ENCODE measurements at places on chromosomes 6 and 20.

DNA sequence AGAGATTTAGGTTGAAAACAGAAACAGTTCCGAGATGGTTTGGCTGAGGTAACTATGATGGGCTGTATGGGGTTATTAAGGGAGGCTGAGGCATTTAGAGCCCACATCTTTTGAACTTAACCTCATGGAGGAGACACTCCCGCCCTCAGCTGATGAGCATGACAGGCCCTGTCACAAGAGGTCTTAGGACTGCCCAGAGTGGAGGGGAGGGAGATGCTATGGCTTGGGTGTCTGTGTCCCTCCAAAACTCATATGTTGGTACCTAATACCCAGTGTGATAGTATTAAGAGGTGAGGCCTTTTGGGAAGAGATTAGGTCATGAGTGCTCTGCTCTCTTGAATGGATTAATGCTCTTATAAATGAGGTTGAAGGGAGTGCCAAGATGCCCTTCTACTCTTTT lies 126.6 kb downstream of the CDC5L start:
- no peak for DNase-seq

DNA sequence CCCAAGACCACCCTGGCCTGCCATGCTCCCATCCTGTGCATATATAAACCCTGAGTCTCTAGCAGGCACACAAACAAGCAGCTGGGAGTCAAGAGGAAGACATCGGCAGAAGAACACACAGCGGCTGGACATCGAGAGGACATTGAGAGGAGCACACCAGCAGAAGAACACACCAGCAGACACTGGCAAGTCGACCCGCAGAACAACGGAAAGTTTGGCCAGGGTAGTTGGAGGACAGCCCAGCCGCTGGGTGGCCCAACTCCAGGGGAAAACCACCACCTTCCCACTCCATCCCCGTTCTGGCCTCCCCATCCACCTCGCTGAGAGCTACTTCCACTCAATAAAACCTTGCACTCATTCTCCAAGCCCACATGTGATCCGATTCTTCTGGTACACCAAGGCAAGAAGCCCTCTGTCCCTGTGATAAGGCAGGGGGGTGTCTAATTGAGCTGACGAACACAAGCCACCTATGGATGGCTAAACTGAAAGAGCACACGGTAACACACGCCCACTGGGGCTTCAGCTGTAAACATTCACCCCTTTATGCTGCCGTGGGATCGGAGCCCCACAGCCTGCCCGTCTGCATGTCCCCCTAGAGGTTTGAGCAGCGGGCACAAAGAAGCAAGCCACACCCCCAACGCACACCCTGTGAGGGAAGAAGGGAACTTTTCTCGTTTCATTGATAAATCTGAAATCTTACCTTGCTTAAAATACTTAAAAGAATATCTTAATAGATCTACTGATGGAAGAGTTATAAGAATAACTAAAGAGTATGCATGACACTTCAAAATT lies 13.8 kb downstream of the TMX4 start:
- no peak for DNase-seq

GRCh38 chr6:149900620-149901443 lies 2.9 kb upstream of the RAET1E start:
- DNase-seq: no peak

DNA sequence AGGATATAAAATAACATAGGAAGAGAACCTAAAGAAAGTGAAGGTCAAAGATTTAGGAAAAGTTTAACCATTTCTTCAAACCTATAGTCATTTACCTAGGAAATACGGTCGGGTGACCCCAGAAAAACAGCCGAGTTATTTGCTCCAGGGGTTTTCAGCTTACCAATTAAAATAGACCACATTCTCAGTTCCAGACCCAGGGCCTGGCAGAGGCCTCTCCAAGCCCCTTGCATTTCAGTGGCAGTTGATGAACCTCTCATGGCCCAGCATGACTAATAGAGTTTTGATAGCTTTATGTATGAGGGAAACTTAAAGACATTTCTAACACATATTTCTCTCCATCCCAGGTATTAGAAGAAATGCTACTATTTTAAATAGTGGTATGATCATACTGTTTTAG lies 113.5 kb downstream of the OGFRL1 start:
- no peak for DNase-seq

GRCh38 chr6:163254341-163254835 lies 160.1 kb upstream of the QKI start:
- no peak for DNase-seq

- no peak for DNase-seq
Observed at GRCh38 chr6:136274062-136274461, 15.6 kb downstream of the BCLAF1 start.
